Occipital lobe (tissue), 3 donors: ENCODE measurements at places on chromosomes 2 and 18. TPM values are rescaled to one million over a fixed set of nuclear protein-coding genes. Genes with fewer than 3 reads are reported as not detected.

ARMC9 gene
- 16.1 TPM for total RNA-seq

SKOR2 gene
- not detected for total RNA-seq

COLEC12 gene
- 15.4 TPM for total RNA-seq

KCNS3 gene
- 3.4 TPM for total RNA-seq

ALPI gene
- total RNA-seq, result not detected

- no peak for DNase-seq
Observed at GRCh38 chr2:144998435-144998834, 478.5 kb upstream of the ZEB2 start.

DNA sequence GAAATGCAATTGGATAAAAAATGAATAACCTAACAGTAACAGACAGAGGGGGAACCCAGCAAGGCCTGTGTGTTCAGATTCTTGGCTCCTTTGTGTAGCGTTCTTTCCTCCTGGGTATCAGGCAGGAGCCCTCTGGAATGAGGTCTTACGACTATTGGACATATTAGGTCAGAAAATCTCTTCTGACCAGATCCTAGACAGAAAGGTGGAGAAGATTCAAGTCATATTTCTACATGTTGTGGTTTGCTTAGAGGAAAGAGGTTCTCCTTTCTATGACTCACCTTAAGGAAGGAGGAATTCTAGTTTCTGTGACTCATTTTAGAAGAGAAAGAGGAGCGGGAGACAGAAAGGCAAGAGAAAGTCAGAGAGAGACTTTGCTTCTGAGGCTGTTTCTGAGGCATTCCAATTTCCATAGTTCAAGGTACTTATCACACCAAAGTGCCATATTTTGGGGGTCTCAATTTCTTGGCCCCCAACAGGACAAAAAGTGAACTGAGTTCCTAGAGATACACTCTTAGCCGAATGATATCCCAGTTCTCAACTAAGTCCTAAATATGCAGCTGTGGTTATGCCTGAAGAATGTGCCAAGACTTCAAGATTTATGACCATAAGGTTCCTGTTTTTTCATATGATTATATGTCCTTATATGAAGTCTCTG is 618.6 kb downstream of the ZEB2 start:
- no peak for DNase-seq

DNA sequence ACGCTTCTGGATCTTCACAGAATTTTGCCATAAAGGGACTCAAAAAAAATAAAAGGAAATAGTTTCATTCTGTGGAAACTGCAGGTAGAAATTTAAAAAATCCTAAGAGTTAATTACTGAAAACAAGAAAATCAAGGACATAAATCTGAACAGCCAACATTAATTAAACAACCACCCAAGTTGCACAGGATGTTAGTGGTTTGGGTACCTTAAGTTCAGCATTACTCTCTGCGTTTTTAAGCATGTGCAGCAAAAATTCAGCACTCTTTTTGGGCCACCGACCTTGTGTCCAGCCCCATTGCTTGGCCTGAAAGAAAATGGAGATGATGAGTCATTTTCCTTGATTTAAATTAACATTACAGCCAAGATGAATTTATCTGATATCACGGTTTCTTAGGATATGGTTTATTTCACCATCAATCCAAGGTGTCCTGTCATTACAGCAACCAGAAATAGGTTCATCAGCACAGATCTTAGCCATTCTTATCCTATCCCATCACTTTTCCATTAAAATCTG is 3.3 kb upstream of the C18orf32 start:
- DNase-seq, result no peak

DNA sequence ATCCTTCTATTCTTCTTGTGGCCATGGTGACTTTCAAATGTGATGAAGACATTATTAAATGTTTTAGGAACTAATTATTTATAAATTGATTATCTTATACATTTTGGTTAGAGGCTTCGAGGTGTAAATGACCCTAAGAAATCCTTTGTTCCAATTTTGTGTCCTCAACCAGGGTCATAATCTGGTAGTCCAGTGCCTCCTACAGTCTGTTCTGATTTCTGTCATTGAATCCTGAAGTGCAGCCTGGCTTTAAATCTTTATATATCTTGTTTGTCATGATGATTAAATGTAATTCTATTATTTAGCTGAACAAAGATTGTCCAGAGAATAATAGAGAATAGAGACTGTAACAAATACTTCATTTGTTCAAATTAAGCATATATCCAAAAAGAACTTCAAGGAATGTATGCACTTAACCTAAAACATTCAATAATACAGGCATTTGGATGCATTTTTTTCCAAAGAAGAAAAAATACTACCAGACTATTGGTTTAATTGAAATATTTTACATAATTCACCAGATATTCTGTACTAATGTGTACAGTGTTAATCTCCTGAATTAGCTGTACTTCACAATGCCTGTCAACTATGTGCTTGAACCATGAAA is 89.8 kb downstream of the PRPF40A start:
- DNase-seq, result no peak

GRCh38 chr2:193566886-193567285 is 1372.2 kb upstream of the TMEFF2 start:
- DNase-seq, result no peak

GRCh38 chr2:137190411-137191195 is 425.3 kb downstream of the THSD7B start:
- no peak for DNase-seq

DNA sequence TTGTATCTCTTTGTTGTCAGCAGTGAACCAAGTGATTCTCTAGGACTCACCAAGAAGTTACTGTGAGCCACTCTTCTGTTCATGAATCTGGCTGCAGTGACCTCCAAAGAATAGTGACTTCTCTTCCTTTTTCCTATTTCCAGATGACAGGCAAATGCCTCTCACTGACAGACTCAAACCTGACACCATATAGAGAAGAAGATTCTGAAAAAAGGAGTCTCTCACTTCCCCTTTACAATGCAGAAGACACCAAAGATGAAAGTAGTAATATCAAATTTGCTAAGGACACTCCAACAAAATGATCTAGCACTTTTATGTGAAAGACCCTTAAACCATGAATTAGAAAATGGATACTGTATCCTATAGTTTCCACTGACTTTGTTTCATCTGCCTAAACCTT is 44.4 kb upstream of the SETBP1 start:
- DNase-seq, result no peak

DNA sequence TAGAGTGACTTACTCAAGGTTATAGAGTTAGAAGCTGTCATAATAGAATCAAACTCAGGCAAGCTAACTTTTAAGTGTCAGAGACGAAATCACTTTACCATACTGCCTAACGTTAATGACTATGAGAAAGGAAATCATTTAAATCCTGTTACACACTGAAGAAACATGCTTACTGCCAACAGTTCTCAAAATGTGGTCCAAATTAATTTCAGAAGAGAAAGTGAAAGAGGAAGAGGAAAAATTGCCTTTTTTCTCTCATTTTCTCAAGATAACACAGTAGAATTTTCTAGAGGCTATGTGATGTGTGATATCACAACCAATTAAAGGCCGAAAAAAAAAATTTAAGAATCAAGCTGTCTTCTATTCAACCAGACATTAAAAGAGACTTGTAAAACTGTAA is 1362.7 kb upstream of the CHAC2 start:
- no peak for DNase-seq

DNA sequence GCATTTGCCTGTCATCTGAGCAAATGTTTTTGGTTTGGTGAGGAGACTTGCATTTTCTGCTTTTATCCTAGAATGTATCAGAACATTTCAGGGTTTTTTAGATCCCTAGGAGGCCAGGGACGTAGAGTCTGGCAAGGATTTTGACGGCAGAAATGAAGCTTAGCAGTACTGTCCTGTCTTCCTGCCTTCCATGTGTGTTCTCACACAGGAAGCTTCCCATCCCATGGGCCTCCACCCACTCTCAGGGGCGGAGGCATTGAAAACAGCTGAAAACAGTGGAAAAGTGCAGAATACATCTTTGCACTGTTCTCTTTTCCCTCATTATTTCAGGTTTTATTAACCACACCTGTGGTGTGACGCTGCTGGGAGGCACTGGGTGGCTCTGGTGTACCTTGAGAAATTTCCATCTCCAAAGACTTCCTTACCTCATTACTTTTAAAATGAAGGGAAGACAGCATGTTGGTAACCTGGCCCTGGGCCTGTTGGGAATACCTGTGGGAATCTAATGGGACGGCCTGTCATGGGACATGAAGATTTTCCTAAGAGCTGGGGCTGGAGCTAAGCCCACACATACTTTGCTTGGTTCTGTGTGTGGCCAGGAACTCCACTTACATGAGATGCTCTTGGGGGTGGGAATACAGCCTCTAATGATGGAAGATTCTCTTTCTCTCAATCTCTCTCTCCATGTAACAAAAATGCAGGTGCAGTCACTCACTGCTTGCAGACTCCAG is 20.5 kb downstream of the PCARE start:
- DNase-seq, result no peak

DNA sequence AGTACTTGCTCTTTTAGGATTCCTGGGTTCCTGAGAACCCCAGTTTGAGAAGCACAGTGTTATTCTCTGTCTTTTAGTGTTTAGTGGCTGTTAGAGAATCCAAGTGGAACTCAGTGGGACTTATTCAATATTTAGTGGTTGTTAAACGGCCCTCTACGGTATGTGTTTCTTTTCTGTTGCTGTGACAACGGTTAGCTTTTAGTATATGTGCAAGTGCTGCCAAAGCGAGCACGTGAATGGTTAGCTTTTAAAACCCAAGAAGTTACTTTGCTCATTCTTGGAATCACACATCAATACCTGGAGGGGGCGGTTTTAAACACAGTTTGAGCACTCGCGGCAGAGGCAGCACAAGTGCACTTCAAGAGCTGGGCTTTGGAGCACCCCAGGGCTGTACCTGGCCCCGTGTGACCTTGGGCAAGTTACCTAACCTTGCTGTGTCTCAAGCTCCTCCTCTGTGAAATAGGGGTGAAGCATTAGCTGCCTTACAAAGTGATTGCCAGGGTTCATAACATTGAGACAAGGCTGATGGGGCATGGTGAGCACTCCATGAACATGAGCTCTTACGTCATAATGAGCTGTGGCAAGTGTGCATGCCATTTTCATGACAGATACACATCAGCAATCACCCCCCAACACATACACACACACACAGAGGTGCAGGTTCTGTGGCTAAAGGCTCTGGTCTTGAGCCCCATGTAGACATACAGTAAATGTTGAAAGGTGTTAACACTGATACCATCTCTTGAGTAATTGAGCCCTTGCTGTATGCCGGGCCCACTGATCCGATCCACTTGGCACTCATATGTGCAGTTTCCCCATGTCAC is 234.1 kb downstream of the ALPK2 start:
- DNase-seq, result no peak
